A673 (cell line): ENCODE measurements at places on chromosomes 3 and 15. TPM values are rescaled to one million over a fixed set of nuclear protein-coding genes. Genes with fewer than 3 reads are reported as not detected.

ACVR2B gene
- 6.4 and 9.2 TPM in 2 replicates for total RNA-seq

B3GALNT1 gene
- 2.5 and 3.0 TPM in 2 replicates for total RNA-seq

SH3BP5 gene
- total RNA-seq, result 20.3 and 22.5 TPM in 2 replicates

ASB14 gene
- not detected in 2 replicates for total RNA-seq

FANCI gene
- 163 and 175 TPM in 2 replicates for total RNA-seq

TM4SF18 gene
- 0.37 and 1.5 TPM in 2 replicates for total RNA-seq
